Suppressor macrophage treated with lipopolysaccharide for 1 hour (primary cell): ENCODE measurements at places on chromosomes 4 and X.

DNA sequence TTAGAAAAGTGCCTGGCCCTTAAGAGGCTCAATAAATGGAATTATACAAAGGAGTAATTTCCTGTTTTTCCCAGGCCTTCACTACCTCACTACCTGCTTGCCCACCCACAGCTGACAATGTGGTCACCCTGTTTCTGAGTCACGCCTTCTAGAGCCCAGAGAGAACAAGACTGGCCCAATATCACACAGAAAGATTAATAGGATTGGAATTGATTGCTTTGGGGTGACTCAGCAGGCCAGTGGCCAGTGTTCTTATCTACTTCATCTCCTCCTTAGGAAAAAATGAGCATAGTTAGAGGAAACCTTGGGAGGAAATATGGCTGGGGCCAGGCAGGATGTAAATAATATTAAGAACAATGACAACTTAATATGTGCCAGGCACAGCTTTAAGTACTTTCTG is 4.5 kb upstream of the FGF16 start:
- DNase-seq: no peak

DNA sequence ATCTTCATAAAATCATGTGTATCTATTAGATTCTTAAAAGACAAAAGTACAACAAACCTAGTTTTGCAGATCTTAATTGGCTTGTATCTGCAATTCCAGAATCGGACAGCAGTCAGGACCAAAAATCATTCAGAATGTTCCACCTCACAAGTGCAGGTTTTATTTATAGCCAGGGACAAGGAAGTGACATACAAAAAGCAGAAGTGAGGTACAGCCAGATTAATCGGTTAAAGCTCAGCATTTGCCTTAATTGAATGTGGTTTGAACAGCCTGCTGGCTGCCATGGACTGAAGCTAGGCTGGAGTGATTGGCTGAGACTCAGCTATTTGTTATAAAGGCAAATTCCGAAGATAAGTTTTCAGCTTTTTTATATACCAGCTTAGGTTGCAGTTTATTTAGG is 932.6 kb downstream of the C4orf33 start:
- DNase-seq: no peak

GRCh38 chr4:125096662-125097061 is 218.1 kb upstream of the FAT4 start:
- DNase-seq: no peak

DNA sequence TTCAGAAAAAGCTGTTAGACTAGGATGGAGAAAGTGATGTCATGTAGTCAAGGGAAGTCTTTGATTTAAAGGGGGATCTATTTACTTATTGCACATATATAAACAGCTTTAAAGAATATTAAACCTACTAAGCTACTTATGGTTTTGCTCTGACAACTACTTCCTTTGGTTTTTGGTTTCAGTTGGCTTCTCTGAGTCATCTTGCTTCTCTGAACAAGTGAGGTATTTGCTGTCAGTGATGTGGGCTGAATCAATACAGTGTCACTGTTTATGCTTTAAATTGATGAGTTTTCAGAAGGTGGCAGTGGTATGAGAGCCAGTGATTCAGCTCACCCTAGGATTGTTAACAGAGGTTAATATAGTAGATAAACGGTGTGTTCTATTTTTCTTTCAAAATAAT is 75.1 kb downstream of the CEP44 start:
- DNase-seq: peak; percentile 38

DNA sequence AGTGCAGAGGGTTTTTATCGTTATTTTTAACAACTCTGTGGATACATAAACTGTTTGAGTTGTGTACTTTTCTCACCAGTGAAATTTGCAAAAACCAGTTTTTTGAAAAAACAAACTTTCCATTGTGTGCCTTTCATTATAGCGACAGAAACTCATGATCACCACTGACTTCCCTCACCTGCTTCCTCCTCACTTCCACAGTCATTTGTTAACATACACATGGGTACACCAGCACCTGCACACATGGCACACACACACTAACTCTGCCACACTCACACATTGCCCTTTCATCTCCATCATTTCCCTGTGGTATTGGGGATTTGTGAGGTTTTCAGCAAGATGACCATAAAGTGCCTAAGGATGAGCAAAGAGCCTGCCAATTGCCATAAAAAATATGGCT is 20.6 kb downstream of the CLDN22 start:
- no peak for DNase-seq

- DNase-seq: no peak
Measured at GRCh38 chrX:347351-348117, 28.9 kb upstream of the GTPBP6 start.

DNA sequence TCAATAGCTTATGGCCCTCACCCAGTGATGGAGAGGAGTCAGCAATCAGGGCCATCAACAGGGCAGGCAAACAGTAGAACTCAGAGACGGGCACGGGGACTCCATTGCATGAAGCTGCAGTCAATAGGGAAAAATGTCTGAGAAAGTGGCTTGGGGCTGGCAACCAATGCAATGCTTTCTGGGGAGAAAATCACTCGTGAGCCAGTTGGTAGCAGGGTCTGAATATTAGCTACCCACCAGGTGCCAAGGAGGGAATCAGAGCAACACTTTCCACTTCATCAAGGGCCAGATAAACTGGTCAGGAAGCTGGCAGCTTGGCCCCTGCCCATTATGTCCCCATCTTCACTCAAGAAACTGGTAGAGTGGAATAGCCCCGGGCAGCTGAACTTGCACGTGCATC is 80.7 kb downstream of the STARD8 start:
- no peak for DNase-seq

- no peak for DNase-seq
Measured at GRCh38 chr4:1085404-1085799, 28.0 kb downstream of the RNF212 start.

GRCh38 chr4:106529348-106530023 is 160.9 kb upstream of the GIMD1 start:
- no peak for DNase-seq

DNA sequence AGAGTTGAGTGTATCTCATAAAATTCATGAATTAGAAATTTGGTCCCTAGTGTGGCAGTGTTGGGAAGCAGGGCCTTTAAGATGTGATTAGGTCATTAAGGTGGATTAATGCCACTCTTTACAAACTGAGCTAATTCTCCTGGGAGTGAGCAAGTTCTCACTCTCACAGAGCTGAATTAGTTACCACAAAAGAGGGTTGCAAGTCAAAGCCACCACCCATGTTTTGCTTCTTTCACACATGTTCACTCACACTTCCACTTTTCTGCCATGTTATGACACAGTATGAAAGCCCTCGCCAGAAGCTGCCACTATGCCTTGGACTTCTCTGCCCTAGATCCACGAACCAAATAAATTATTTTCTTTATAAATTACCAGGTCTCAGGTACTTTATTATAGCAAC is 332.1 kb downstream of the ARAP2 start:
- DNase-seq: no peak

DNA sequence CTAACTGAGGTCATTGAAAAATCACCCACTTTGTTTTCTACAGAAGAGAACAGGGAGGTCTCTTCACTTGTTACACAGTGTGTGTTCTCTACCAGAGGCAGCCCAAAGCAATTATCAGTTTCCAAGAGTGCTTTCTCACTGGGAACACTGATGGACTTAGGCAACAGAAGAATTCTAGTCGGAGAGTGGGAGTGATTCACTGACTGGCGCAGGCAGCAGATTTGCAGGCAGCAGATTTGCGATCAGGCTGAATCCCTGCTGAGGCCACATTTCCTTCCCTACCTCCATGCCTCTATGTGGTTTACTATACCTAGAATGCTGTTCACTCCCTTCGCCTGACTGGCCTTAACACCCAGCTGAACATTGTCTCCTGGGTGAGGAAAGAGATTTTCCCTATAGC is 6.6 kb downstream of the OCIAD2 start:
- no peak for DNase-seq

- DNase-seq: no peak
Measured at GRCh38 chrX:153408871-153409351, 2.4 kb upstream of the ZFP92 start.

- DNase-seq: peak; percentile 4
Measured at GRCh38 chrX:96721354-96721753, 36.7 kb downstream of the DIAPH2 start.

DNA sequence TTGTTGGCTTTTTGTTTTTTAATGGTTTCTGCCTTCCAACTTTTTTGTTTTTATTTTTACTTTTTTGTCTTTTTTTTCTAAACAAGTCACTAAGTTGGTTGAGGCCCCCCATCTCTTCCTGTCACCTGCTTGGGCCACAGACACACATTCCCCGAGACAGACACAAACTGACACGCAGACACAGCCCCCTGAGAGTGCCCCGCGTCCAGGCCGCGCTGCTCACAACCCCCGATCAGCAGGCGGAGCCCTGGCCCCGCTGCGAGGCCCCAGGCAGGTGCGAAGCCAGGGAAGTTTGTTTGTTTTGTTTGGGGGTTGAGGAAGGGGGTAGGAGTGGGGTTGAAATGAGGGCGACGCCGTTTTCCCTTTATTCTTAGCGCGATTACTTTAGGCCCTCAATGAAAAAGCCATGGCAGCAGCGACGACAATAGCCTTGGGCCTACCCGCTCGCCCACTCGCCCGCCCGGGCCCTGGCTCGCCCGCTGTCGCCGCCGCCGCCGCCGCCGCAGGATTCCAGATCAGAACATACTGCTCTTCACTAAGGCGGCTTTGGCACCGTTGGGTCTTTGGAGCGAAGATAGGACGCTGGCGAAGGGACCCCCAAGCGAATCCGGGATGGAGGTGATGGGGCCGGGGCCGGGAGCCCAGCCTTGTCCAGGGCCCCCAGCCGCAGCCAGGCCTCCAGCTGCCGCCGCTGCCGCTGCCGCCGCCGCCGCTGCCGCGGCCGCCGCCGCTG is 3.1 kb downstream of the PHOX2B start:
- DNase-seq: no peak

DNA sequence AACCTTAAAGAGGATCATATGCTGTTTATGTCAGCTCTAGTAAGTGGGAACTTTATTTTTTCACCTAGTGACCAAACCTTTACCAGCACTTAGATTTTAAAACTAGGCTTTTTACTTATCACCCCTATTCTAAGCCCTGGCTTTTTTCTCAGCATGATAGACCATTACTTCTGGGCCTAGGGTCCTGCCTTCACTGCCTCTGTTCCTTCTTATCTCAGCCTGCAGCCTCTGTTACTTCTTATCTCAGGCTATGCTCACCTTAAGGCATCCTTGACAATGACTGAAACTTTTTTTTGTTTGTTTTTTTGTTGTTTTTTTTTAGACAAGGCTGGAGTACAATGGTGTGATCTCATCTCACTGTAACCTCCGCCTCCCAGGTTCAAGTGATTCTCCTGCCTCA is 59.6 kb downstream of the TMEM154 start:
- DNase-seq: no peak

DNA sequence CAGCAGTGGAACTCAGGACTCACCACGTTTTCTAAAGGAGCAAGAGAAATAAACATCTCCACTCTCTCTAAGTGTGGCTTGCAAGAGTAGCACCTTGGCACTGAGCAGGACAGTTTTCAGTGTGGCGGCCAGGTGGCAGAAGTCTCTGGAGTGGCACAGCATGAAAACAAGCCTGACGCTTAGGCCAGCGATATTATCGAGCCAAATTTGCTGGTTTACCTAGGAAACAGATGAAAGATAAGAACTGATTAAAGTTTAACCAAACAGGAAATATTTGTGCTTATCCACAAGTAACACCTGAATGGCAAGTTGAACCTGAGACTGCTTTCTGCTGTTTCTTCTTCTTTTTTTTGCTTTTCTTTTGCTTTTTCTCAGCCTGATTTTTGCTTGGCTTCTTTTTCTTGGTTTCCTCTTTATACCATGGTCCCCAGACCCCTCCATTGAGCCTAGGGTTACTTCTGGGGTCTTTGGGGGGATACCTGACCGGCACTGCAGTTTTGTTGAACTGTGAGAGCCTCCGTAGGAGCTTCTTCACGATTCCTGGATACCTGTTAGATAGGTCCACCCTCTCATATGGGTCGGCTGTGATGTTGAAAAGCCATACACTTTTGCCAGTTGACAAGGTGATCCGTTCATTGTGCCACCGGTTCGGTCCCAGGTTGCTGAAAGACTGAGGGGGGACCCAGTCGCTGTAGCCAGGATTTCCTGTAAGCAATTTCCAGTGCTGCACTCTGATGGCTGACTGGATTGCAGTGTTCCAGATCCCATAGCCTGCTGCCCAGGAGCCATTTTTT is 77.3 kb downstream of the ARSJ start:
- no peak for DNase-seq

GRCh38 chr4:37864786-37865185 is 26.1 kb upstream of the TBC1D1 start:
- DNase-seq: peak; percentile 86

- no peak for DNase-seq
Measured at GRCh38 chrX:51891821-51892551, 1.4 kb upstream of the MAGED1 start.

- DNase-seq: peak; percentile 40
Measured at GRCh38 chr4:109803924-109804571, 2.2 kb upstream of the CFI start.

GRCh38 chrX:39201305-39201990 is 400.2 kb downstream of the MID1IP1 start:
- no peak for DNase-seq

- peak; percentile 3 for DNase-seq
Measured at GRCh38 chr4:173074501-173074946, 94.1 kb upstream of the GALNT7 start.

DNA sequence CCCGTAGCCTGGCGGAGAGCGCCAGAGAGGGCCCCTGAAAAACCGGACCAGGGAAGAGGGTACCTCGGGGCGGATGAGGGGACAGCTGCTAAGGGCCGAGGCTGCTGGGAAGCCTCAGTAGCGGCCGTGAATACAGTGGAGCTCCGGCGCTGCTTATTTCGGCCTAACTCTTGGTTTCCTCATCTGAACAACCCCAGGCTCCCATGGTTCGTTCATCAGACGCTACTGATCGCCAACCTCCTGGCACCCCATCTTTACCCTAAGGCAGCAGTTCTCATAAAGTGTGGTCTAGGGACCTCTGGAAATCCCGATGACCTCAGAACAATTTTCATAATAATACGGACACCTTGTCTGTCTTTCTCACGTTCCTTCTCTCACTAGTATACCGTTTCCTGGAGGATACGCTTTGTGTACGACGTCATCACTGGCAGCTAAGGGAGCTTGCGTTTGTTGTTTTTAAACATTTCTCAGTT is 645 bp upstream of the RAB28 start:
- DNase-seq: peak; percentile 21
